ENCODE measurements at places on chromosomes 4 and X. TPM values are rescaled to one million over a fixed set of nuclear protein-coding genes. Genes with fewer than 3 reads are reported as not detected.

Gene SLIT2
- not detected for total RNA-seq

Gene XPNPEP2
- total RNA-seq, result 0.24 TPM

Gene LDB2
- not detected for total RNA-seq

Gene HDX
- total RNA-seq, result 0.33 TPM

Gene RNF113A
- 27.8 TPM for total RNA-seq

Gene UFSP2
- total RNA-seq, result 13.4 TPM

Gene AGA
- 15.0 TPM for total RNA-seq

Gene PCDH10
- not detected for total RNA-seq

Gene NXF2B
- total RNA-seq, result not detected

Gene HSFX2
- total RNA-seq, result not detected

Gene GPR82
- not detected for total RNA-seq

Gene ADH4
- not detected for total RNA-seq

Gene GLRA2
- not detected for total RNA-seq

Gene CT45A10
- total RNA-seq, result not detected

Gene GPAT3
- total RNA-seq, result 3.5 TPM

Gene WAS
- total RNA-seq, result 50.6 TPM

Gene EXOC1L
- not detected for total RNA-seq

Gene CXCL8
- total RNA-seq, result 1.5 TPM

Gene MAGEB17
- not detected for total RNA-seq

Gene GAGE12J
- total RNA-seq, result not detected

Gene TCEAL7
- not detected for total RNA-seq

Gene CSAG1
- total RNA-seq, result not detected

Gene AADAT
- total RNA-seq, result not detected

Gene DMRTC1B
- total RNA-seq, result 0.49 TPM

Gene CSN1S1
- not detected for total RNA-seq

Gene SATL1
- total RNA-seq, result not detected

Gene FRG2
- total RNA-seq, result not detected

Gene XG
- not detected for total RNA-seq

Gene KCTD8
- not detected for total RNA-seq

Gene PCSK1N
- total RNA-seq, result 4.4 TPM

Gene CCKAR
- not detected for total RNA-seq

Gene STBD1
- not detected for total RNA-seq

Gene CXCL6
- not detected for total RNA-seq

Gene RGN
- not detected for total RNA-seq

Gene SORCS2
- total RNA-seq, result not detected

Gene C4orf54
- not detected for total RNA-seq

Gene CXCL9
- total RNA-seq, result not detected

Gene GRIA3
- total RNA-seq, result not detected

Gene CCDC120
- 18.0 TPM for total RNA-seq

Gene ODAM
- not detected for total RNA-seq

Gene TSPAN7
- total RNA-seq, result not detected

Gene NXT2
- 4.5 TPM for total RNA-seq

Gene POU3F4
- not detected for total RNA-seq

Gene TGIF2LX
- total RNA-seq, result not detected

Gene TBC1D8B
- 0.17 TPM for total RNA-seq

Gene DUX4
- not detected for total RNA-seq
